ENCODE measurements at places on chromosomes 5 and 9. TPM values are rescaled to one million over a fixed set of nuclear protein-coding genes. Genes with fewer than 3 reads are reported as not detected.

Gene SYK
- total RNA-seq: 88.9 TPM

Gene MYMK
- total RNA-seq: not detected

Gene RAI14
- total RNA-seq: 66.8 TPM

Gene LHX3
- not detected for total RNA-seq

Gene FABP6
- 4.9 TPM for total RNA-seq

Gene WDR36
- 27.7 TPM for total RNA-seq

Gene FOXD4
- 0.32 TPM for total RNA-seq

Gene DOCK8
- 112 TPM for total RNA-seq

- H3K36me3 ChIP-seq: peaks cover 8% of the 10 kb centered on the region
- no peak for DNase-seq
- peak overlapping the region; percentile 24 for H3K4me3 ChIP-seq
Measured at GRCh38 chr9:81682797-81683196, 6.5 kb downstream of the TLE1 start.

GRCh38 chr9:127744398-127745110 lies 9.5 kb upstream of the TOR2A start:
- H3K27ac ChIP-seq: no peak overlapping the region
- H3K4me1 ChIP-seq: peaks cover 31% of the 10 kb centered on the region
- no peak for DNase-seq
- H3K36me3 ChIP-seq: peaks cover 91% of the 10 kb centered on the region

DNA sequence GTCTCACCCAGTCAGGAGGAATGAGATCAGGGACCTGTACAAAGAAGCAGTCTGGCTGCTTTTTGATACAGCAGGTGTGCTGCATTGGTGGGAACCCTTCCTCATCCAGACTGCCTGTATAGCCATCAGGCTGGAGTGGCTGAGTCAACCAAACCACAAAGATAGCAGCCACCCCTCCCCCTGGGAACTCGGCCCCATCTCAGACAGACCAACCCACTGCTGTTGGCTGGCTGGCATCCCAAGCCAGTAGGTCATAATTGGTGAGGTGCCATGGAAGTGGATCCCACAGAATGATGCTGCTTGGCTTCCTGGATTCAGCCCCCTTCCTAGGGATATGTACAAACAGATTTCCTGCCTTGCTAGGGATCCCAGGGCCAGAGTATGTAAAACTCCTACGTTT lies 60.9 kb downstream of the YTHDC2 start:
- H3K4me3 ChIP-seq: no peak overlapping the region
- no peak for DNase-seq
- no peaks in the 10 kb centered on the region for H3K27me3 ChIP-seq

DNA sequence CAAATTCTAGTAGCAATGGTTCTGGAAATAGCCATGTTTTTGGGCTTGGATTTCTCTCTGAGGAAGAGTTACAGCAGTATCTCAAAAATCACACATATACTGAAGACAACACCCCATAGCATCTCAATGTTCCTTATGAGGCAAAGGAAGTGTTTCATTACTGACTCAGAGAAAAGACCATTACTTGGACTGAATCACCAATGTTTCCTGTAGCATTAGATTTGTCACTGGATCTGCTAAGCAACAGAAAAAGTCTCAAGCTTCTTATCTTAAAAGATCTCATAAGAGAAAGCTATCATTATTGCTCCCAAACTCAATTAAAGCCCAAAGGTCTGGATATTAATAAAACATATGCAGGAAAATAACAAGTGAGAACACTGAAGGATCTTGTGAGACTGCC lies 272.4 kb downstream of the ADAMTS6 start:
- H3K27me3 ChIP-seq: no peaks in the 10 kb centered on the region
- no peaks in the 10 kb centered on the region for H3K4me1 ChIP-seq
- DNase-seq: no peak

DNA sequence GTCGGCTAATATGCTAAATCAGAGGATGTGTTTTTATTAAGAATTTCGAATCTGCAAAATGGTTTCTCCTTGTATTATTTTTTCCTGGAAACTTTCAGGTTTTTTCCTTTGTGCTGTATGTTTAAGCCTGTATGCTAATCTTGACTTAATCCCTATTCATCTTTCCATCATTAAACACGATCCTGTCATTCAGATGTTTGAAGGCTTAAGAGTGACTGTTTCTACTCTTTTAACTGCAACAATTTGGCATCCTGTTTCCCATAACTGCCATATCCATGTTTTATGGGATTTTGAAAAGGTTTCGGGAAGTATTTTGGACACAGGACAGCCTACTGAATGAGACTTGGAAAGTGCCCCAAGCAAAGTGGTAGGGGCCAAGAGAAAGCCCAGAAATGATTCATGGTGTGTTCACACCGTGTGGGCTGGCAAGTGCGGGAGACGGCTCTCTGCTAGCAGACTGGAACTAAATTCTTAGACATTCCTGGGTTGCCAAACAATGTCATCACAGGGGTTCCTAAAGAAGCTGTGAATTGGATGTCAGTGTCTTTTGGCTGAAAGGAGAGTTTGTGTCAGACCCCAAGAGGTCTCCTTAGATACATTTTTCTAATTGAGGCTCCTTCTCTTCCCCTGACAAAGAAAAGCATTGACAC lies 125.4 kb upstream of the ADAMTS16 start:
- H3K27ac ChIP-seq: no peak overlapping the region
- H3K4me3 ChIP-seq: no peak overlapping the region
- no peaks in the 10 kb centered on the region for H3K27me3 ChIP-seq

GRCh38 chr5:3997670-3998069 lies 402.0 kb downstream of the IRX1 start:
- no peak for DNase-seq
- H3K27ac ChIP-seq: no peak overlapping the region
- H3K4me1 ChIP-seq: peaks cover 11% of the 10 kb centered on the region
- no peaks in the 10 kb centered on the region for H3K36me3 ChIP-seq
- peaks cover 3% of the 10 kb centered on the region for H3K27me3 ChIP-seq
- H3K4me3 ChIP-seq: no peak overlapping the region

DNA sequence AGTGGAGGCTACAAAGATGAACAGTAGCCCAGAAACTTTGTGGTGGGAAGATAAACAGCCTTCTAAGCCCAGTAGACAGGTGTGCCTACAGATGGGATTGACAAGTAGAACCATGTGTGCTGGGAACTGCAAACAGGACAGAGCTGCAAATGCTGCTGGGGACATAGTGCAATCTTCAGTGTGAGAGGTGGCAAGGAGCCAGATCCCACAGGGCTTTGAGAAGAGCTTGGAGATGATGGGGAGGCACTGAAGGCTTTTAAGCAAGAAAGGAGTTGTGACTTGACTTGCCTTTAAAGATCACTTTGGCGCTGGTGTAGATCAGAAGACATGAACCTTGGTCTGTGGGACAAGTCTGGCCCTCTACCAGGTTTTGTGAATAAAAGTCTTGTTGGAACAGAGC lies 675.2 kb downstream of the ACTL7B start:
- H3K27ac ChIP-seq: no peak overlapping the region
- no peaks in the 10 kb centered on the region for H3K4me1 ChIP-seq
- H3K27me3 ChIP-seq: no peaks in the 10 kb centered on the region
- H3K4me3 ChIP-seq: no peak overlapping the region
- DNase-seq: no peak

DNA sequence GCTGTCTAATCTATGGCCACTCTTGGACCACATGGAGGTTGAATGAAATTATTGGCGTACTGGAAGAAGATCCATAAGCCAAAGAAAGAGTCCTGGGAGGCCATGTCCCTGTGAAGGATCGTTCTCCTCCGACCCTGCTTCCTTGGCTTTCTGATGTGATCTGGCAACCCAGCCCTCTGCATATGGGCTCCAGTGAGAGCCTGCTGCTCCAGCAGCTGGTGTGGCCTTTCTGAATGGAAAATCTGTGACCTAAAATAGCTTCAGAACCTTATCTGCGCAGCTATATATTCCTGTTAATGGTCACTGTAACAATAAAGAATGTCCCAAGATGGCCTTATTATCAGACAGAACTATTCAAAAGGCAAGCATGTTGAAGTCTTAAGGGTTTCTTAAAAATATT lies 40.2 kb upstream of the PHF2 start:
- no peak overlapping the region for H3K27ac ChIP-seq
- H3K4me1 ChIP-seq: no peaks in the 10 kb centered on the region

- no peak overlapping the region for H3K4me3 ChIP-seq
- DNase-seq: no peak
- H3K27ac ChIP-seq: no peak overlapping the region
- no peaks in the 10 kb centered on the region for H3K27me3 ChIP-seq
Measured at GRCh38 chr9:110351009-110351467, 13.4 kb upstream of the TXNDC8 start.

GRCh38 chr5:56815658-56816545 lies 553 bp downstream of the MAP3K1 start:
- peaks cover 47% of the 10 kb centered on the region for H3K4me1 ChIP-seq
- peak overlapping the region; percentile 95 for H3K27ac ChIP-seq
- peak overlapping the region; percentile 84 for H3K4me3 ChIP-seq

DNA sequence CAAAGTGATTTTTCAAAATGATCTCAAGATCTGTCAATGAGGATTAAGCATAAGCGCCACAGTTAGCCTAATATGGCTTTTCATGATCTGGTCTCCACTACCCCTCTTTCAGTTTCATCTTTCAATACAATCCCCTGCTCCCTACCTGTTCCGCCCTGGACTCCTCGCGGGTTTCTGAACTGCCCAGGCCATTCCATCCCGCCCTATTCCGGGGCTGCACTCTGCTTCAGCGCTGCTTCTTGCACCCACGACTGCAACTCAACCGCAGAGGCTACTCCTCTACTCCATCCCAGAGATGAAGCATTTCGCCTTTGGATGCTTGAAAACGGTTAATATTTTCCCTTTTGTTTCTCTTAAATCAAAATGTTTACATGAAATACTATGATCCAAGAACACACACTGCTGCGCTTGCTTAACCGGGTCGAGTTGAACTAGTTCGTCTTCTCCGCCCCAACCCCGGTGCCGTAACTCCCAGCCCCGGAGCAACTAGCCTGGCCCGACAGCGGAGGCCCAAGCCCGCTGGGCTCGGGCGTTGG lies 716 bp upstream of the OTULIN start:
- no peak for DNase-seq
- H3K4me1 ChIP-seq: peaks cover 44% of the 10 kb centered on the region
- peak overlapping the region; percentile 96 for H3K27ac ChIP-seq
- peak overlapping the region; percentile 84 for H3K4me3 ChIP-seq
- no peaks in the 10 kb centered on the region for H3K36me3 ChIP-seq
- H3K27me3 ChIP-seq: no peaks in the 10 kb centered on the region

GRCh38 chr9:121105531-121105930 lies 30.8 kb downstream of the CNTRL start:
- no peaks in the 10 kb centered on the region for H3K36me3 ChIP-seq
- H3K4me1 ChIP-seq: no peaks in the 10 kb centered on the region
- H3K27ac ChIP-seq: no peak overlapping the region
- DNase-seq: no peak
- no peak overlapping the region for H3K4me3 ChIP-seq

GRCh38 chr5:171810227-171810626 lies 24.6 kb downstream of the SMIM23 start:
- no peak for DNase-seq
- no peaks in the 10 kb centered on the region for H3K36me3 ChIP-seq
- H3K27ac ChIP-seq: no peak overlapping the region
- peaks cover 5% of the 10 kb centered on the region for H3K4me1 ChIP-seq
- peaks cover 5% of the 10 kb centered on the region for H3K27me3 ChIP-seq
- H3K4me3 ChIP-seq: no peak overlapping the region

GRCh38 chr5:53342236-53342635 lies 138.2 kb upstream of the FST start:
- no peak overlapping the region for H3K4me3 ChIP-seq
- no peaks in the 10 kb centered on the region for H3K36me3 ChIP-seq
- no peak overlapping the region for H3K27ac ChIP-seq
- H3K27me3 ChIP-seq: no peaks in the 10 kb centered on the region
- no peaks in the 10 kb centered on the region for H3K4me1 ChIP-seq

DNA sequence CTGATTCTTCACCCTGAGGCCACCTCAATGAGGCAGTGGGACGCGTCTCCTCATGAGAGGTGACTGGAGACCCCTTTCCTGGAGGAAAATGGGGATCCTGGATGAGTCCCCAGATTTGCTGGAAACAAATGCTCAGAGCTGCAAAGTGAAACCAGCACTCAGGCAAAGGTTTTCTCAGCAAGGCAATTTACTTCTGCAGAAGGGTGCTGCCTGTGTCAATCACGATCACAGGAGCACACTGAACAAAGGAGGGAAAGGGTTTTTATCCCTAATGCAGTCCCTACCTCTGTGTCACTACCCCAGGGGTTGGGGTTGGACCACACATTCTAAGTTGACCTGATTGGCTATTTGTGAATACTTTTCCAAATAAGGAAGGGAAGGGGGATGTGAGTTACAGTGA lies 69.9 kb upstream of the CDK20 start:
- no peak for DNase-seq
- H3K27me3 ChIP-seq: no peaks in the 10 kb centered on the region
- H3K27ac ChIP-seq: no peak overlapping the region
- H3K4me1 ChIP-seq: no peaks in the 10 kb centered on the region
- H3K36me3 ChIP-seq: no peaks in the 10 kb centered on the region
- H3K4me3 ChIP-seq: no peak overlapping the region

DNA sequence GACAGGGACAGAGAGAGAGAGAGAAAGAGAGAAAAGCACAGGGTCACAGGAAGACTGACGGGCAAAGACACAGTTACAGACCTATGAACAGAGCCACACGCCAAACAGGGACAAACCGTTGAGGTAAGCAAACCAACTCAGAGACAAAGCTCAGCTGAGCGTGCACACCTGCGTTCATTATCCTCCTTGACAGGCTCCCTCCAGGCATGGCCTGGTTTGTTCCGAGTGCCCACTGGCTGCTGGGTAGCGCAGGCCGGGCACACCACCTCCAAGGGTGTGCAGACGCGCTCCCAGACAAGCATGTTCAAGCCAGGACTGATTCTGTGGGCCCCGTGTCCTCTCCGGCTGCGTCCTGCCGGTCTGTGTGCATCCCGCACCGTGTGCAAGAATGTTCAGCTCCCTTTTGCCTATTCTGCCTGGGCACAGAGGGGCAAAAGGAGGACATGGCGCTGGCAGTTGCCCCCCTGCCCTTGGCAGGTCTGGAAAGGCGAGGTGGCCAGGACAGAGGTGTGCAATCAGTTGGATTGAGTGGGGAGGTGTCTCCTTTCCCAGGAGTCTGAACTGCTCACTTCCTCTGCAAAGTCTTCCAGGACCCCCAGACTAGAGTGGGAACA lies 467 bp upstream of the SMIM32 start:
- peaks cover 18% of the 10 kb centered on the region for H3K4me1 ChIP-seq
- H3K4me3 ChIP-seq: peak overlapping the region; percentile 38
- peaks cover 55% of the 10 kb centered on the region for H3K27me3 ChIP-seq
- H3K36me3 ChIP-seq: no peaks in the 10 kb centered on the region

DNA sequence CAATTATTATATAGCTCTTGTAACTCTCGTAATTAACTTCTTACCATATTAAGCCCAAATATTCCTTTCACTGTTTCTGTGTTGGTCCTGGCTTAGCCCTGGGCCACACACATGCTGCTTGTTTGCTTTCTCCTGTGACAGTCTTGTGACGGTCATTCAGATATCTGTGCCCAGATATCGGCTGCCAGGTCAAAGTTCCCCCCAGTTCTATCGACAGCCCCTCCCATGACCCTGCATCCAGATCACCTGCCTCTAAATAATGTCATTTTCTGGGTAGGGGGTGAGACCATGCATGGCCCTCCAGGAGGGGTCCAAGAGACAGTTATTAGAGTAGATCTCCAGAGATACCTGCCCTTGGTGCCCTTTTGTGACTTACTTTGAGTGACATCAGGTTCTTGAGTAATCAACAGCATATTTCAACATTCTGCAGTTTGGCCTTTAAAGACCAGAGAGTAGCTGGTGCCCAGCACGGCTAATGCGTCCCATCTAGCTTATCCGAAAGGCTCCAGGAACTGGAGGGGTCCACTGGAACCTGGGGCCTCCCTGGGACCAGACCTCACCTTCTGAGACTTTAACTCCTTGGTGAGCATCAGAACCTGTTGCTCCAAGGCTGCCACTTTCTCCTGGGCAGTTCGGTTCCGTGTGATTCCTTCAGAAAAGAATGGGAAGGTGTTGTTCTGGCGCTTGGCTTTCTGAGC lies 26.9 kb downstream of the TBC1D2 start:
- H3K27me3 ChIP-seq: no peaks in the 10 kb centered on the region
- H3K4me1 ChIP-seq: peaks cover 13% of the 10 kb centered on the region
- H3K27ac ChIP-seq: no peak overlapping the region
- H3K36me3 ChIP-seq: peaks cover 92% of the 10 kb centered on the region
- DNase-seq: no peak
